ENCODE measurements at places on chromosomes 11 and 22.

- H3K4me1 ChIP-seq: no peaks in the 10 kb centered on the region
- no peaks in the 10 kb centered on the region for H3K36me3 ChIP-seq
- H3K27ac ChIP-seq: no peak overlapping the region
- no peak overlapping the region for H3K4me3 ChIP-seq
- no peaks in the 10 kb centered on the region for H3K27me3 ChIP-seq
- DNase-seq: no peak
Observed at GRCh38 chr22:39325392-39325932, 6.0 kb upstream of the RPL3 start.

DNA sequence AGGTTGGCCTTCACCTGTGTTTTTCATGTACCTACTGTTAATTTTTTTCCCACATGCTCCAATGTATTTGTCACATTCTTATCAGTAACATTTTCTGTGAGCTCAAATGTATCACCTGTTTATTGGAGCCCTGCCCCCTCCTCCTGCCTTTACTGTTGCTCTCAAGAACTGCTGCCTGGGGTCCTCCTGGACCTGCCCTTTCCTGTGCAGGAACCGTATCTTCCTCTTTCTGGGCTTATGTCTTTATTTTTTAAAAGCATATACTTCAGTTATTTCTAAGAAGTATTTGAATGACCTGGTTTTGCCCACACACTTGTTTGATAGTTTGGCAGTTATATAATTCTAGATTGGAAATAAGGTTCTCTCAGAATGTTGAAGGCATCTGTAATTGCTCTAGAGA is 5.9 kb downstream of the FAM118B start:
- no peaks in the 10 kb centered on the region for H3K27me3 ChIP-seq
- DNase-seq: no peak
- peaks cover 6% of the 10 kb centered on the region for H3K4me1 ChIP-seq
- no peak overlapping the region for H3K4me3 ChIP-seq
- no peak overlapping the region for H3K27ac ChIP-seq
- H3K36me3 ChIP-seq: no peaks in the 10 kb centered on the region

DNA sequence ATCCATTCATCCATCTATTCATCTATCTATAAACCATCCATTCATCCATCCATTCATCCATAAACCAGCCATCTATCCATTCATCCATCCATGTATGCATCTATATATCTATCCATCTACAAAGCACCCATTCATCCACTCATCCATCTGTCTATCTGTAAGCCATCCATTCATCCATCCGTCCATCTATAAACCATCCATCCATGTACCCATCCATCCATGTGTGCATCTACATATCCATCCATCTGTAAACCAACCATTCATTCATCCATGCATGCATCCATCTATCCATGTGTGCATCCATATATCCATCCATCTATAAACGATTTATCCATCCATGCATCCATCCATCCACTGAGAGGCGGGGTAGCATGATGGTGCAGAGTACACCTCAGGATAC is 58.4 kb downstream of the MPPED1 start:
- peaks cover 91% of the 10 kb centered on the region for H3K27me3 ChIP-seq
- no peaks in the 10 kb centered on the region for H3K4me1 ChIP-seq
- H3K27ac ChIP-seq: no peak overlapping the region
- no peak overlapping the region for H3K4me3 ChIP-seq
- H3K36me3 ChIP-seq: no peaks in the 10 kb centered on the region

GRCh38 chr22:23262518-23263332 is 82.4 kb downstream of the BCR start:
- no peak overlapping the region for H3K4me3 ChIP-seq
- no peak for DNase-seq
- H3K4me1 ChIP-seq: no peaks in the 10 kb centered on the region
- H3K27ac ChIP-seq: no peak overlapping the region
- no peaks in the 10 kb centered on the region for H3K27me3 ChIP-seq

DNA sequence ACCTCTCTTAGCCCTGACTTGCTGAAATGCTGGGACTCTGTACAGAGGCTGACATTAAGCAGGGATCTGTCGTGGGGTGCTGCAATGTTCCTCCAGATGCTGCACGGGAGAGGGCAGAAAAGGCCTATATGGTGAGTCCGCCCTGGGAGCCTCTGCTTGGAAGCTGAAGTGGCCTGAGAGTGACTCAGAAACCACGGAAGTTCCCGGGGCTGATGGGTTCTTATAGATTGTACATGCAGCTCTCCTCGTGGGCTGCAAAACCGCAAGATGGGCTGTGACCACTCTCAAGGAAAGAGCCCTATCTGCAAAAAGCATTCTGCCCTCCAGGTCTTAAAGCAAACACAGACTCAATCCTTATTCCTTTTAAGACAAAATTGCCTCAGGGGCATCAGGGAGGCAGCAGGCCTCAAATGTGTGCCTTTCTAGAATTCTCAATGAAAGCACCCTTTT is 5.8 kb upstream of the SLC43A3 start:
- H3K4me3 ChIP-seq: no peak overlapping the region
- no peaks in the 10 kb centered on the region for H3K27me3 ChIP-seq
- H3K27ac ChIP-seq: no peak overlapping the region

DNA sequence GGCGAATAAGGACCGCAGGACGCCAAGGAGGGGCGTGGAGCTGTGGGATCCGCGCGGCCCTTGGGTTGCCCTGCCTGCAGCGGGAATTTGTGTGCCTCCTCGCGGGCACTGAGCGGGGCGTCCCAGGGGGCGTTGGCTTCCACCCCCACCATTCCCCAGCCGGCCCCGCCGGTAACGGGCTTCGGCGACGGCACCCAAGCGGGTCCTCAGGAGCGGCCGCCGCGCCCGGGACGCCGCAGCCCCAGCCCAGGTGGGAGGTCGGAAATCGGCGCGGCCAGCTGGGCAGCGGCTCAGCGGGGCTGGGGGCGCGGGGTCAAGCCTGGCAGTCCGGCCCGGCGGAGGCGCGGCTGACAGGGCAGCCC is 320 bp downstream of the CLTCL1 start:
- DNase-seq: no peak
- H3K4me1 ChIP-seq: peaks cover 22% of the 10 kb centered on the region
- no peak overlapping the region for H3K27ac ChIP-seq

DNA sequence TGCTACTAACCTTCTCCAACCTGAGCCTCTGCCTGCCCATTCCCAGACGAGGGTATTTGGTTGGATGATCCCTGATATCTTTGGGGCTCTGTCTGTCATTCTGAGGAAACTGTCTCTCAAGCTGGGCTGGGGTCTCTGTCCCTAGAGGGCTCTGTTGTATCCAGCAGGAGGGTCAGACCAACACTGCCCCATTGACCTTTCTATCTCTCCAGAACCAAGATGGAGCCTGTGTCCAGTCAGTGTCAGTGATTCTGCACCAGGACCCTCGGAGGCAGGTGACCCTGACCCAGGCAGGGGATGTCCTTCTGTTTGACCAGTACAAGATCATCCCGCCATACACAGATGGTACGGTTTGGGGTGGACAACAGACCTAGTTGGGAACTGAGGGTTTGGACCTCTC is 21.9 kb downstream of the OTOG start:
- no peak overlapping the region for H3K4me3 ChIP-seq
- DNase-seq: no peak
- no peaks in the 10 kb centered on the region for H3K27me3 ChIP-seq

DNA sequence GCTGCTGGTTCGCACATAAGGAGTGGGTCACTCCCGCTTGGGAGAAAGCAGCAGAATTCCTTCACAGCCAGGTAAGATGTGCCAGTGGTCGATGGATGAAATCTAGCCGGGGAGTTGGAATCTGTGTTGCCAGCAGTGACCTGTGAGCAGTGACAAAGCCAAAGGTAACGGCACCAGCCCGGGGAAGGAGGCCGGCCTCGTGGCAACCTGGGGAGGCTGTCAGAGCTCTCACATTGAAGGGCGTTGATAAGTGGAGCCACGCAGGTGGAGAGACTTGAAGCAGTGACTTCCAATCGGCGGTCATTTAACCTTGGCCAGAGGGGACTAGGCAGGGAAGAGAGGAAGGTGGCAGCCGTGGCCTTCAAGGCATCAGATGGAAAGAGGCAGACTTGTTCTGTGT is 58.8 kb downstream of the ARHGAP8 start:
- H3K4me1 ChIP-seq: no peaks in the 10 kb centered on the region
- no peak overlapping the region for H3K27ac ChIP-seq
- no peak overlapping the region for H3K4me3 ChIP-seq
- no peaks in the 10 kb centered on the region for H3K36me3 ChIP-seq
- H3K27me3 ChIP-seq: peaks cover 92% of the 10 kb centered on the region
- no peak for DNase-seq

GRCh38 chr11:57111619-57112018 is 70.1 kb upstream of the LRRC55 start:
- no peak overlapping the region for H3K27ac ChIP-seq
- H3K4me1 ChIP-seq: no peaks in the 10 kb centered on the region
- no peak for DNase-seq
- no peaks in the 10 kb centered on the region for H3K36me3 ChIP-seq

DNA sequence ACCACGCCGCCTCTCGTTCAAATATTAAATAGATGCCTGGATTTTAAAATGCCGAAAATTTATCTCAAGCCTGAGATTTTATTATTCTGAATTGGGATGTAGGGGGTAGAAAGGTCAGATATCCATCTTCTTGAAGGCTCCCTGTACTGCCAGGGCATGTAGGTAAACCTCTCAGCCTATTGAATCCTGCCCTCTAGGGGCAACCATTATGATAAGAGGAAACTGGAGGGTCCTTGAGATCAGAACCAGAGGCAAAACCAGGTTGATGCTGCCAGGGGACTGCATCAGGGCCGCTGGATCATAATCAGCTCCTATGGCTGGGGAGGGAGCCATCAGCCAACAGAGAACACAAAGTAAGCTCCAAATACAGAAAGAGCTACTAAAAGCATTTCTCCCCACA is 92.4 kb downstream of the KCNC1 start:
- no peaks in the 10 kb centered on the region for H3K4me1 ChIP-seq
- H3K4me3 ChIP-seq: no peak overlapping the region
- no peaks in the 10 kb centered on the region for H3K27me3 ChIP-seq
- no peaks in the 10 kb centered on the region for H3K36me3 ChIP-seq
- H3K27ac ChIP-seq: no peak overlapping the region

DNA sequence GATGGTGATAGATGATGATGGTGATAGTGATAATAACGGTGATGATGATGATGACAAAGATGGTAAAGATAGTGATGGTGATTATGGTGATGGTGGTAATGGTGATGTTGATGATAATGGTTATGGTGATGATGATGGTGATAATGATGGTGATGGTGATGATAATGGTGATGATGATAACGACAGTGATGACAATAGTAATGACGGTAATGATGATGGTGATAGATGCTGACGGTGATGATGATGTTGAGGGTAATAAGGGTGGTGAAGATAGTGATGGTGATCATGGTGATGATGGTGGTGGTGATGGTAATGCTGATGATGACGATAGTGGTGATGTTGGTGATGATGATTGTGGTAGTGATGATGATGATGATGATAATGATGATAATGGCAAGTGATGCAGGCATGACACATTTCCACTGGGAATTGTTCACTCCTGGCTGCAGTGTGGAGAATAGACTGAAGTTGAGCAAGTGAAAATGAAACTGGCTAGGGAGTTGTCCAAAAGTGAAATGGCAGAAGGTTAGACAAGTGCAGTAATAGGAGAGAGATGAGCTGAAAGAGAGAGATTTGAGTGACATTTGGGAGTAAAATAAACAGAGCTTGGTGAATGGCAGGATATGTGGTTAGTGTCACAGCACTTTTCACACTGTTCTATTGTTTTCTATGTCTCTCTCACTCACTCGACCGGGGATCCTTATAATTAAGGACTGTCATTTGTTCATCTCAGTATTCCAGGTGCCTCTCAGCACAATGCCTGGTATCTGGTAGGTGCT is 992.5 kb downstream of the OPCML start:
- no peaks in the 10 kb centered on the region for H3K27me3 ChIP-seq
- peak; percentile 11 for DNase-seq
- H3K4me3 ChIP-seq: no peak overlapping the region
- no peaks in the 10 kb centered on the region for H3K36me3 ChIP-seq
- no peak overlapping the region for H3K27ac ChIP-seq
- no peaks in the 10 kb centered on the region for H3K4me1 ChIP-seq

DNA sequence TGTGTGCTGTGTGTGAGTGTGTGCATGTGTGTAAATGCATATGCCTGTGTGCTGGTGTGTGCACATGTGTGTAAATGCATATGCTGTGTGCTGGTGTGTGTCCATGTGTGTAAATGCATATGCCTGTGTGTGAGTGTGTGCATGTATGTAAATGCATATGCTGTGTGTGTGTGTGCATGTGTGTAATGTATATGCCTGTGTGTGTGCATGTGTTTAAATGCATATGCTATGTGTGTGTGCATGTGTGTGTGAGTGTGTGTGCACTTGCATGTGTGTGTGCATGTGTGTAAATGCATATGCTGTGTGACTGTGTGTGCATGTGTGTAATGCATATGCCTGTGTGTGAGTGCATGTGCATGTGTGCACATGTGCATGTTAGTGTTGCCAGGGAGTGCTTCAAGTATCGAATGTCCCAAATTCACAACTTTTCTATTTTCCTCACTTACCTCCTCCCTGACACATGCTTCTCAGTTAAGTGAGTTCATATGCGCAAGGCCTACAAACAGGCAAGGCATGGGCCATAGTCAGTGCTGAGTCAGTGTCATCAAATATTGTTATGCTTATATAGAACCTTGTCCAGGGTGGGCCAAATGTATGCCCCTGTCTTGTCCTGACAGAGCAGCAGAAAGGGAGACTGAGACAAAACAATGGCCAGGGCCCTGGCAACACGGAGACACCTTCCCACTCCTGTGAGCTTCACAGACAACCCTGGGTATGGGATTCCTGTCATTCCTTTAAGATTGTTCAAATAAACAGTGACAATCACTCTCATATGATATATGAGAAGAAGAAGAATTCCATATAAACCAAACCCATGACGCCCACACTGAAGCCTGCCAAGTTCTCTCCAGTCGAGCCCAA is 38.6 kb downstream of the GGTLC2 start:
- peaks cover 36% of the 10 kb centered on the region for H3K4me1 ChIP-seq
- H3K4me3 ChIP-seq: no peak overlapping the region

DNA sequence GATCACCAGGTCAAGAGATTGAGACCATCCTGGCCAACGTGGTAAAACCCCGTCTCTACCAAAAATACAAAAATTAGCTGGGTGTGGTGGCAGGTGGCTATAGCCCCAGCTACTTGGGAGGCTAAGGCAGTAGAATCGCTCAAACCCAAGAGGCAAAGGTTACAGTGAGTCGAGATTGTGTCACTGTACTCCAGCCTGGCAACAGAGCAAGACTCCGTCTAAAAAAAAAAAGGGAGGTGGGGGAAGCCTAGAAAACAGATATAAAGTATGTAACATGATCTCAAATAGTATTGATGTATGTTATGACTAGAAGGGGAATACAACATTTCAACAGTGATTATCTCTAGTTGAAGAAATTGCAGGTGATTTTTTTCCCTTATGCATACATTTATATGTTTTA is 61.4 kb downstream of the SLC1A2 start:
- no peak overlapping the region for H3K27ac ChIP-seq
- no peaks in the 10 kb centered on the region for H3K4me1 ChIP-seq
- H3K36me3 ChIP-seq: no peaks in the 10 kb centered on the region
- DNase-seq: no peak
- no peak overlapping the region for H3K4me3 ChIP-seq
- no peaks in the 10 kb centered on the region for H3K27me3 ChIP-seq

All from MM.1S (cell line).